Regular cardiac myocyte (primary cell): ENCODE measurements at places on chromosomes 13 and 19. TPM values are rescaled to one million over a fixed set of nuclear protein-coding genes. Genes with fewer than 3 reads are reported as not detected.

IGLON5 gene
- under 0.01 TPM in 1 of 2 replicates, not detected in the other for total RNA-seq

NCR1 gene
- not detected in 2 replicates for total RNA-seq

BAX gene
- 96.4 and 104 TPM in 2 replicates for total RNA-seq

PRODH2 gene
- not detected in 2 replicates for total RNA-seq

TMPRSS9 gene
- total RNA-seq, result under 0.01 TPM in 2 replicates

ZNF599 gene
- 3.6 and 5.9 TPM in 2 replicates for total RNA-seq

SYNGR4 gene
- total RNA-seq, result not detected in 2 replicates

DLL3 gene
- under 0.01 and 0.19 TPM in 2 replicates for total RNA-seq

MEF2B gene
- total RNA-seq, result under 0.01 and 0.28 TPM in 2 replicates

FCER2 gene
- total RNA-seq, result not detected in 2 replicates

JAK3 gene
- 3.1 and 3.9 TPM in 2 replicates for total RNA-seq

IFNL1 gene
- total RNA-seq, result not detected in 2 replicates
